Head of caudate nucleus (tissue), 42 donors: ENCODE measurements at places on chromosomes 3 and 15.

DNA sequence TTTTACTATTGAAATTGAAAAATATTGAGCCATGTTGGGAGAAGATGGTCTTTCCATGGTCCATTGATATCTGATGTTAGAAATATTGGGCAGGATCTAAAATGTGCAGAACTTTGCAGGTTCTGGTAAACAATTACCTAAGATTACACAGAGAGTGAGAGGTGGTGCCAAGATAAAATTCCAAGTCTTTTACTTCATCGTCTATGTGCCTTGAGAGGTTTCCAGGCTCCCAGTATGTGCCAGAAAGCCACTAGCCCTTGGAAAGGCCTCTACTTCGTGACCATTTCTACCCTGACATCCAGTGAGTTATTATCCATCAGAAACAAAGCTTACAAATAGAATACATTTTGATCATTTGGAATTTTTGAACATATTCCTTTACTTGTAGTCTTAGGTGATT is 27.6 kb downstream of the CD200 start:
- DNase-seq, result no peak

DNA sequence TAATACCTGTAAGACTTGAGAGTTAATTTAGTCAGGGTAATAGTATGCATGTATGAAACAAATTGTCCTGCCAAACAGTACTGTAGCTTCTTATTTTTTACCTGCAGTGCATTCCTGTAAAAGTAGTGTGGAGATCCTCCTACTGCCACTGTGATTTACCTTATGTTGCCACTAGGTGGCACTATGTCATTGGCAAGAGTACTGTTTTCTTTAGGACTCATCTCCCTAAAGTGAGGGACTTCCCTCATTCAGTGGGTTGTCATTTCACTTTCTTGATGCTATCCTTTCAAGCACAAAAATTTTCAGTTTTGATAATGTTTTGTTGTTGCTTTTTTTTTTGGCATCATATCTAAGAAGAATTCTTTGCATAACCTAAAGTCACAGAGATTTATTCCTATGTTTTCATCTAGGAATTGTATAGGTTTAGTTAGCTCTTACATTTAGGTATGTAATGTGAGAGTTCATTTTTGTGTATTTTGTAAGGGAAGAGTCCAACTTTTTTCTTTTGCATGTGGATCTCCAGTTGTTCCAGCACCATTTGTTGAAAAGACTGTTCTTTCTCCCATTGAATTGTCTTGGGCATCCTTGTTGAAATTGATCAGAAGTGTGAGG is 105.7 kb downstream of the AKAP13 start:
- DNase-seq, result no peak

DNA sequence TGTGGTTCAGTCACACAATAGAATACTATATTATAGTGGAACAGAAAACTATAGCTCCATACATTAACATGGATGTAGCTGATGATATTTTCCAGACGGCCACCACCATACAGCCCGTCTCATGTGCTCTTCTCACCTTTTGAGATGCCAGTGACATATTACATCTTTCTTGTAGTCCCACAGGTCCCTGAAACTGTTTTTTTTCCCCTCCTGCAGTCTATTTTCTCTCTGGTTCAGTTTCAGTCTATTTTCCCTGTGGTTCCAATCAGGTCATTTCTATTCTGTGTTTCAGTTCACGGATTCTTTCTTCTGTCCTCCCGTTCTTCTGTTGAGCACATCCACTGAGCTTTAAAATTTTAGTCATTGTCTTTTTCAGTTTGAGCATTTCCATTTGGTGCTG is 72.2 kb downstream of the PPCDC start:
- no peak for DNase-seq

DNA sequence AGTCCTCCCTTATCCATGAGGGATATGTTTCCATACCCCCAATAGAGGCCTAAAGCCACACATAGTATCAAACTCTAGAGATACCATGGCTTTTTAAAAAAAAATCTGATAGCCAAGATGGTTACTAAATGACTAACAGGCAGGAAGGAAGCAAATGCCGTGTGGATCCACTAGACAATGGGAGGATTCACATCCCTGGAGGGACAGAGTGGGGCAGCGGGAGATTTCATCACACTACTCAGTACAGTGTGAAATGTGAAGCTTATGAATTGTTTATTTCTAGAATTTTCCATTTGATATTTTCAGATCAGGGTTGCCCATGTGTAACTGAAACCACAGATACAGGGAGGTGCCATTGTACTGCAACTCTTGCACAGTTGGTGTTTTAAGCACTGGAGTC is 826.6 kb downstream of the SQOR start:
- DNase-seq, result no peak

DNA sequence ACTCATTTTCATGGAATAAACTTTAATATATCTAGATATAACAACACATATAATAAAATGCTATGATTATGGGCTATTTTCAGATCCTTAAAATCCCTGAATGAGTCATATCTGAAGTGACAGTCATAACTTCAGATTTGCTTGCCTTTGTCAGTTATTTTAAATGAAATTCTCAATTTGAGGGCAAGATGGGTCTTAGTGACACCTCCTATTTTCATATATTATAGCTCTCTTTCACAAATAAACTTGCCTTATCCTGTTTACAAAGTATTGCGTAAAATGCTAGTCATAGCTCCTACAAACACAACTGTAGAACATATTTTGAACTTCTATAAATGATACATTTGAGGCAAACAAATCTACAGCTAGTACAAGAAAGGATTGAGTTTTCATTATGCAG is 6.2 kb upstream of the THRB start:
- no peak for DNase-seq
